ENCODE measurements at places on chromosomes 7 and 10.

DNA sequence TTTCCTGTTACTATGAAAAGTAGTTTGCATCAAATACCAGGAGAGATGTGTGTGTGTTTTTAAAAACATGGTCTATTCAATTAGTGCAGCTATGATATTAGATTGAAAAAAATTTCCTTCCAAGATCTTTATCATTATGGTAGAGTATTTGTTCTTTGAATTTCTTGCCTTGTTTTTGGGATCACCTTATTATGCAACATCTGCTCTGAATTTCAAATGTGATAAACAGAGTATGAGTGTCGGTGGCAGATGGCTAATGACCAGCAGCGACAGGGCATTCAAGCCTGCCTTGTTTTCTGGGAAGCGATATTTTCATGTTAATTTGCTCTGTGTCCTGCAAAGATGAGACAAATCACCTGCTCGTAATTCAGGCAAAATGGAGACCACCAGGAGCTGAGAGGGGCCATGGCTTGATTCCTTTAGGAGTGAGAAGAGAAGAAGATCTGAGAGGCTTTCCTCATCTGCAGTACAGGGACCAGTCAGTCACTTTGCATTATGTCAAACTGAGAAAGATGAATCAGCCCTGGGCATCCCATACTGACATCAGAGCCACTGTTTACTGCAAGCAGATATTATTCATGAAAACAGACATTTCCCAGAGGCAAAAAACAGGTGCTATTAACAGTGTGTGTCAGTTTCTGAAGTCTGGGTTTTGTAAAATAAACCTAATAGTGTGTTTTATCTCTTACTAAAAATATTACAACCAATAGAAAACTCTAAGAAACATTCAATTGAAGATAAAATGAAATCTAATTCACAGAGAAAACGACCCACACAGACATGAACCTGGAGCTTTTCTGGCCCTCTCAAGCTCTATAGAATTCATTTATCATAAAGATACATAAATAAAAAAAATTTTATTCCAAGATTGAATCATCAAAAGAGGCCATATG is 67.6 kb downstream of the CDK6 start:
- peak; percentile 65 for DNase-seq

GRCh38 chr10:101838416-101838970 is 5.1 kb downstream of the KCNIP2 start:
- no peak for DNase-seq

GRCh38 chr10:106765241-106765754 is 399.2 kb downstream of the SORCS1 start:
- DNase-seq, result no peak

GRCh38 chr10:5776136-5776880 is 36.9 kb downstream of the GDI2 start:
- no peak for DNase-seq

- no peak for DNase-seq
Observed at GRCh38 chr10:23391821-23392220, 47.1 kb upstream of the OTUD1 start.

DNA sequence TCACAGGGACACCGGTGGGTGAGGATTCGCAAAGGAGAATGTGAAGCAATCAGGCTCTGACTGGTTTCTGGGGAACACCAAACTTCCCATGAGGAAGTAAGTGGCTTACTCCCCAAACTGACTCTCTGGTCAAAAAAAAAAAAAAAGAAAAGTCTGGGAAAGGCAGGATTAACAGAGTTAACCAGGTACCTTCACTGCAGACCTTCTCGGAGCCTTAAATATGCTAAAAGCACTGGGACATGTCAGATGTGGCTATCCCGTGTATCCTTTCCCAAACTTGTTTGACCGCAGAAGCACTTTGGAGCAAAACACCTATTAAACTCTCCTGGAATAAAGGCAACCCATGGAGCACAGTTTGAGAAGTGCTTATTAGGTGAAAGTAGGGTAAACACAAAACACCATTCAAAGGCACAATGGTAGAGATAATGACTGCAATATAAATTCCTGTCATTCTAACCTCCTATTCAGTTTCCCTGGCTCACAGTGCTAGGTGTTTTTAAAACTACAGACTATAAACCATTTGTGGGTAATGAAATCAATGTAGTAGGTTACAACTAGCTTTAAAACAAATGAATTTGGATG is 44.1 kb upstream of the MXI1 start:
- no peak for DNase-seq

GRCh38 chr10:28949005-28950004 is 272.0 kb downstream of the BAMBI start:
- no peak for DNase-seq

- no peak for DNase-seq
Observed at GRCh38 chr7:20444030-20444800, 113.5 kb downstream of the ITGB8 start.

DNA sequence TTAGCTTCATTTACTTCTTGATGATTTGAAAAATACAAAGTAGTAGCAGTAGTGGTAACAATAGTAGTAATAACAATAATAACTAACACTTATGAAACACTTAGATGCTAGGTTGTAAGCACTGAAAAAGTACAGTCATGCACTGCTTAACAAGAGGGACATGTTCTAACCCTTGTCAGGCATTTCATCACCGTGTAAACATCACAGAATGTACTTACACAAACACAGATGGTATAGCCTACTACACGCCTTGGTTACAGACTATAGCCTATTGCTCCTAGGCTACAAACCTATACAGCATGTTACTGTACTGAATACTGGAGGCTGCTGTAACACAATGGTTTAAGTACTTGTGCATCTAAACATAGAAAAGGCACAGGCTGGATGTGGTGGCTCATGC is 60.6 kb downstream of the PUS7 start:
- DNase-seq, result no peak

- no peak for DNase-seq
Observed at GRCh38 chr7:95367606-95368005, 28.6 kb downstream of the PON3 start.

DNA sequence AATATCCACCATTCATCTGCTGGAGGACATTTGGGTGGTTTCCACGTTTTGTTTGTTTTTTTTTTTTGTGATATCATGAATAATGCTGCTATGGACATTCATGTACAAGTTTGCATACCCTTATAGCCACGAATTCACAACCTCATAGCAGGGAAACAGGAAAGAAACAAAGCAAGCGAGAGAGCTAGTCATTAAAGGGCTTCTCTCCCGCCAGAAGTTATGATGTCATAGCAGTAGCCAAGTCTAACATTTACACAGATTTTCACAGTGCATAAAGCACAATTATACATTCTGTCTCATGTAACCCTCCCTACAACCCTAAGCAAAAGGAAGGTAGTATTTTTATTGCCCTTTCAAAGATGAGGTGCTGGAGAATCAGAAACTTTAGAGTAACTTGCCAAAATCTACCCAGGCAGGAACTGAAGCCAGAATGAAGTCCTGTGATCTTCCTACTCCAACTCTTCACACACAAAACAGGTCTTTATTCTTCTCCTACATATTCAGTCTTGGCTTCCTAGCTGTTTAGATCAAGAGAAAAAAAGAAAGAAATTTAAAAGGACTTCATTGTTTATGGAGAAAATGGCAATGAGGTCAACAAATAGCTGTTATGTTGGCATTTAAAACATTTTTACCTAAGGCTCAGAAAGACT is 33.9 kb upstream of the GPAM start:
- DNase-seq, result no peak

- peak; percentile 87 for DNase-seq
Observed at GRCh38 chr7:157158400-157158799, 19.7 kb downstream of the UBE3C start.

DNA sequence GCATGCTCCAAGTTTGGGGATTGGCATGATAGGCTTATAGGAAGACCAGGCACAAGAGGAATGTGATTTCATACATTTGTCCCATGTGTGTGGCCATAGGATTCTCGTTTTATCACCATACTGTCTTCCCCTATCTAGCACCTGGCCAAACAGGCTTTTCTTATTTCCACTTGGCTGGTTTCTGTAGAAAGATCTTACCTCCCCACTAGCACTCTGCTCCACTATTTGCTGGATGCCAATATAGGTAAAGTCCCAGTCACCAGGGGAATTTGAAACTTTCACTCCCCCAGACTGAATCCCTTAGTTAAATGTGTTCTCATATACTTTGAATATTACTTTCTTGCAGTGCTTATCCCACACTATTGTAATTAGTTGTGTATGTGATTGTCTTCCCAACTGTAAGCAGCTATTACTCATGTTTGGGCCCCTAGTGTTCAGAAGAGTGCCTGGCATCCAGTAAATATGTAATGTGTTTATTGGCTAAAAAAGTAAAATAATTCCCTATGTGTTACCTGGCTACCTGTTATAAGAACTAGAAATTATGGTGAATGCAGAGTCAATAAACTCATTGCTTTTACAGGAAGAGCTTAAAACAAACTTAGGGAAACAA is 109.0 kb downstream of the LRMDA start:
- no peak for DNase-seq

- no peak for DNase-seq
Observed at GRCh38 chr10:124575107-124576035, 113.7 kb downstream of the LHPP start.

GRCh38 chr7:128874140-128875031 is 11.7 kb downstream of the ATP6V1F start:
- no peak for DNase-seq

DNA sequence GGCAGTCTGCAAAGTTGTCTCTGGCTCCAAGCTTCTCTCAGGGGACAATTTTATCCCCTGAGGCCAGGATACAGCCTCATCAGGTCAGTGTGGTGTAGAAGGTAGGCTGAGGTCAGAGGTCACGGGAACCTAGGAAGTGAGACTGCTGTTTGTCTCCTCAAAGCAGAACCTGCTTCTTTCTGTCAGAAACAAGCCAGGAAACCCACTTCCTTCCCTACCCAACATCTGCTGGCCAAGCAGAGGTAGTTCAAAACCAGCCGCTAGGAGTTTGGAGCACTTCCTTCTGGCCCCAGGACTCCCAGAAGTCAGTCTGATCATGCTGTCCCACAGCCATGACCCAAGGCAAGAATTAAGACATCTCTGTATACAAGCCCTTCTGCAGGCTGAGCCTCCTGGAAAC is 12.2 kb downstream of the CLRN3 start:
- DNase-seq, result peak; percentile 66

DNA sequence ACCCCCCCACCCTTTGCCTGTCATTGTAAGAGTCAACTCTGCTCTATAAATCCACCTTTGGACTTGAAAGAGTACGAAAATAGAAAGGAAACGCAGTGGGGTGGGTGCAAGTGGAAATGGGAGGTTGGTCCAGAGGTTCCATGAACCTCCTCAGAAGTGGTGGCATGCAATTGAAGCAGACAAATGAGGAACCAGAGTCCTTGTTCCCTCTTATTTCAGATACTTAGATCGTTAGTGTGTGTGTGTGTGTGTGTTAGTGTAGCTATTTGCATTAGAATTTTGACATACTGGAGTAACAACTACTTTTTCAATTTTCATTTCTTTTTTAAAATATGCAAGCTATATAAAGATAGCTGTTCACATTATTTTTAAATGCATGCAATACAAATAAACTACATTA is 18.1 kb upstream of the TFAM start:
- no peak for DNase-seq

- no peak for DNase-seq
Observed at GRCh38 chr10:42638821-42639270, 476 bp upstream of the ZNF33B start.

DNA sequence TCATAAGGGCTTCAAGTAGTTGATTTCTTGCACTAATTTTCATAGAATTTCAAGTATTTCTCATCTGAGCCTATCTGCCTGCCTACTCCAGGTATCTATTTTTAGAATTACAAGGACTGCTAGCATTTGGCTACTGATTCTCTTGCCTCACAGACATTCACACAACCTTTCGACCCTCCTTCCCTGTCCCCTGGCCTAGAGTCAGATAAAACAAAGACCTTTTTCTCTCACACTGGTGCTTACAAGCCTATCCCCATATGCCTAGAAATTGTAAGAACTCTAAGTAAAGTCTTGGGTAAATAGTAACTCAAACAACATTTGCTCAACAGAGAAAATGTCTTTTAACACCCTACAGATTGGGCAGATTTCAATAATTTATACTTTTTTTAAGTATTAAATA is 6.3 kb downstream of the GPAM start:
- no peak for DNase-seq

All from globus pallidus (tissue), 1 donor.